HTR-8/SVneo (cell line): ENCODE measurements at places on chromosomes 16 and 17.

DNA sequence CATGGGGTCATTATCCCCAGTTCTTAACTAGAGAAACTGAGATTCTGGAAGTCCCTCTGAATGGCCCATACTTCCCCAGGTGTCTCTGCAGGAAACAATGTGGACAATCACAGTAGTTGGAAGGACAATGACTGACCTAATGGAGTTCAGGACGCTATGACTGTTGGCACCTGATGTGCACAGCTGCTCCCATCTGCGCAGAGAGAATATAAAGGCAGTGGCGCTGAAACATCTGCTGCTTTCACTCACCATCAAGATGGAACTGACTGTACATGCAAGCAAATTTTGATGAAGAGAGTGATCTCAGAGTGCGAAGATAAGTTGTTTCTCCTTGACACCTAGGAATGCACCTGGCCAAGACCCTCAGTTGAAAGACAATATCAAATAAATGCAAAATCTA, 395.7 kb upstream of the ASIC2 start:
- DNase-seq, result no peak

DNA sequence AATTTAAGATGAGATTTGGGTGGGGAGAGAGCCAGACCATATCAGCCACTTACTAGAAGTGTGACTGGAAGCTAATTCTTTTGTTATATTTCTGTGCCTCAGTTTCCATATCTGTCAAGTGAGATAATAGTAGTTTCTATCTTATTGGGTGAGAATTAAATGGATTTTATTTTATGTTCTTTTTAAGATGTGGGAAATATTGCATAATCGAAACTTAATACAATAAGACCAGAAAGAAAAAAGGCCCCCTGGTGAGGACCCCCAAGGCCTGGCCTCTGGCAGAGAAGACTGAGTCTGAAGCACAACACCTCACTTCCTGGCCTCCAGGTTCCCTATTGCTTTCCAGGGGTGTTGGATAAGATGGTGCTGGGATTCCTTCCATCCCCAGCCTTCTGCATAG, 13.7 kb downstream of the PLCG2 start:
- no peak for DNase-seq

DNA sequence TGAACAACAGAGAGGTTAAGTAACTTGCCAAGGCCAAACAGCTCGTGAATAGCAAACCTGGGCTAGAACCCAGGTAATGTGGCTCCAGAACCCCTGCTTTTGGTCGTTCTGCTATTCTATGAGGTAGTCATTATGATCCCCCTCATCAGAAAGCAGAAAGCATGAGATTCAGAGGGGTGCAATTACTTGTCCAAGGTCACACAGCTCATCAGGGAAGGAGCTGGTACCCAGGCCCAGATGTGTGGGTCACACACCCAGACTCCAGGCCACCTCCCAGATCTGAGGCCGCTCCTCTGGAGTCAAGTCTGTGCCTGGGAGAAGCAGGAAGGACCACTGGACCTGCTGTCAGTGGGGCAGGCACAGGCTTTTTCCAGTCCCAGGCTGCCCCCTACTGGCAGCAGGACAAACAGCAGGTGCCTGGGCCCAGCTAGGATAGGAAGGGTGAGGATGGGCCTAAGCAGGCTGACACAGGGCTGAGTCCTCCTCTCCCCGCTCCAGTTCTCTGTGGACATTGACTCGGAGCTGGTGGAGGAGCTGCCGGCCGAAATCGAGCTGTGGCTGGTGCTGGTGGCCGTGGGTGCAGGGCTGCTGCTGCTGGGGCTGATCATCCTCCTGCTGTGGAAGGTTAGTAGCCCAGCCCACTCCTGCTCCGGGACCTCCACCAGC, 7.8 kb upstream of the PDK2 start:
- peak; percentile 91 for DNase-seq

DNA sequence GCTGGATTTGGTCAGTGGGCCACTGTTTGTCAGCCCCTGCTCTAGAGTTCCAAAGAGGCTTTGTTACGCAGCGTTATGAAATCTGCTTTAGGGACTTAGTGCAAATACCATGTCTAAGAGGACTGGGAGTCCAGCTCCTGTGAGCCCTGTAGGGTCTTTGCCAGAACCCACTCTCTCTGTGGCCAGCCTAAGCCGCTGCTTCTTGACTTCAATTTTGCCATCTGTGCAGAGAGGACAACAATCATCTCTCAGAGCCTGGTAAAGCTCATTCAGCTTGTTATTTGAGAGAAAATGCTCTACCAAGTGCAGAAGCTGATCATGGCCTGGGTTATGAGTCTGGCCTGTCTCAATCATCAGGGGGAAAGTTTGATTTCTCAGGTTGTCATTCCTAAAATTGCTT, 17.9 kb downstream of the CA10 start:
- DNase-seq, result no peak

- DNase-seq, result peak; percentile 89
Observed at GRCh38 chr17:50361561-50362480, 11.2 kb downstream of the MRPL27 start.

DNA sequence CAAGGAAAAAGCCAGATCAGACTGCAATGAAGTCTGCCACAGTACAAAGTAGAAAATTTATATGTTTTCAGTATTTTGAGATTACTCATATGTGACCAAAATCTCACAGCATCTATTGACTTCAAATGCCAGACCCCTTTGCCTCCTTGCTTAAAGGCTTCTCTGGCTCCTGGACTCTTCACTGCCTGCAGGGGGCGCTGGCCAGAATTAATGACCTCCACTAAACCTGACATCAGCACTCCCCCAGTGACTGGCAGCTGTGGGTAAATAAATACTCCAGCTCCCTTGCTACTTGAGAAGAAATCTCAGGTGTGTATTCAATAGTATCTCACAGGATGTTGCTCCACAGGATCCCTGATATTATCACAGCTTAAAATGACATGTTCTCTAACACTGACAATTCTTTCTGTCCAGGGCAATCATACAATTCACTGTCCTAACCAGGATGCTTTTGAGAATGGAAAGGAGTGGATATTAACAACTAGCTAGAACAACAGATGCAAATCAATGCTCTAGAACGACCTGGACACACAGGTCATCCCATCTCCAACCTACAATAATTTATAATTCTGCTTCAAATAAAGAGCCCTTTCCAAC, 4.0 kb downstream of the BECN1 start:
- peak; percentile 52 for DNase-seq

- no peak for DNase-seq
Observed at GRCh38 chr16:66070140-66070917, 296.2 kb upstream of the CDH5 start.

- no peak for DNase-seq
Observed at GRCh38 chr16:66521951-66522771, 27.8 kb downstream of the TK2 start.

DNA sequence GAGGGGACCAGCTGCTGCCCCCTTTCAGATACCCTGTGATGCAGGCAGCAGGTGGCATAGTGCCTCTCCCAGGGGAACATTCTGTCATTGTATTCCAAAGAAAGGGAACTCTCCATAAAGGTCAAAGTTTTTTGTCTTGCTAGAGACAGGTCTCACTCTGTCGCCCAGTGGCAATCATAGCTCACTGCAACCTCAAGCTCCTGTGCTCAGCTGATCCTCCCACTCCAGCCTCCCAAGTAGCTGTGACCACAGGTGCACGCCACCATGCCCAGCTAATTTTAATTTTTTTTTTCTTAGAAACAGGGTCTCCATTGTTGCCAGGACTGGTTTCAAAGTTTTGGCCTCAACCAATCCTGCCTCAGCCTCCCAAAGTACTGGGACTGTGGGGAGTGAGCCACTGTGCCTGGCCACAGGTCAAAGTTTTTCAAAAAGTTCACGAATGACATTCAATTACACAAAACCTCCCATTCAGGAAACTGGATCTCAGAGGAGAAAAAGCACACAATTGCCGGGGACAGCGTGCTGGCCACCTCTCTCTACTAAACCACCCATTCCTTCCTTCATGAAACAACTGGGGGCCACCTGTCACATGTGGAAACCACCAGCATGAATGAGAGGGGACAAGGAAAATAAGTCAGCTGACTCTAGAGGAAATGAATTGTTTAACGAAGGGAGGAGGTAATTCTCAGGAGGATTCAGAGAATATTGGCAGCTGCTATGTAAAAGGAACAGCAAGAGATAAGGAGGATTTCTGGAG, 80.0 kb downstream of the MARCHF10 start:
- DNase-seq, result no peak

GRCh38 chr16:73157861-73158260, 109.9 kb upstream of the ZFHX3 start:
- no peak for DNase-seq

GRCh38 chr17:65041518-65041917, 15.0 kb downstream of the GNA13 start:
- DNase-seq, result no peak

GRCh38 chr16:22407486-22407885, 33.1 kb upstream of the CDR2 start:
- no peak for DNase-seq

DNA sequence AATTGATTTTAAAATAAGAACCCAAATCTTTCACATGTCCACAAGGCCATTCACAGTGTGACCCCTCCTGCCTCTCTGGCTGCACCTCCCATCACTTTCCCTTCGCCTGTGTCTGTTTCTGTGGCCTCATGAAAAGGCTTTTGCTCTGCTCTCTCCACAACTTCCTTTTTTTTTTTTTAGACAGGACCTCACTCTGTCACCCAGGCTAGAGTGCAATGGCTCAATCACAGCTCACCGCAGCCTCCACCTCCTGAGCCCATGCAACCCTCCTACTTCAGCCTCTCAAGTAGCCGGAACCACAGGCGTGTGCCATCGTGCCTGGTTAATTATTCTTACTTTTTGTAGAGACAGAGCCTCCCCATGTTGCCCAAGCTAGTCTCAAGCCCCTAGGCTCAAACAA, 197.1 kb downstream of the ABCC12 start:
- no peak for DNase-seq

DNA sequence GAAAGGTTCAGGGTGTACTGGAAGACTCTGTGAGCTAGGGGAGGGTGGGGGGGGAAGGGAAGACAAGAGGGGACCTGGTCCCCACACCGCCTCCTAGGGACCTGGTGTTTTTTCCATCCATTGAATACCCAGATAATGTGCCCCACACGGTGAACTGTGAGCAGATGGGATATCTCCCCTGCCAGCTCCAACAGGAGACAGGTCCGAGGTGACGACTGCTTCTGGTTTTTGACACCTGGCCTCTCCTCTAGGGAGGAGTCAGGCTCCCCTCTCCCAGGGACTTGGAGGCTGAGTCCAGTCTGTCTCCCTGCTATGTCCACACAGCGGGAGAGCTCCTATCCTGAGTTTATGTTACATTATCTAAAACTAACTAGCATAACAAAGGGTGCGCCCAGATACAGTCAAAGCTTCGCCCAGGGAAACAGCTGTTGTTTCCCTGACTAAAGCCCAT, 1.8 kb downstream of the MARVELD3 start:
- no peak for DNase-seq
